GM23338 (cell line): ENCODE measurements at places on chromosomes 2 and 18.

- no peak for DNase-seq
Measured at GRCh38 chr2:75375646-75376582, 176.6 kb upstream of the TACR1 start.

DNA sequence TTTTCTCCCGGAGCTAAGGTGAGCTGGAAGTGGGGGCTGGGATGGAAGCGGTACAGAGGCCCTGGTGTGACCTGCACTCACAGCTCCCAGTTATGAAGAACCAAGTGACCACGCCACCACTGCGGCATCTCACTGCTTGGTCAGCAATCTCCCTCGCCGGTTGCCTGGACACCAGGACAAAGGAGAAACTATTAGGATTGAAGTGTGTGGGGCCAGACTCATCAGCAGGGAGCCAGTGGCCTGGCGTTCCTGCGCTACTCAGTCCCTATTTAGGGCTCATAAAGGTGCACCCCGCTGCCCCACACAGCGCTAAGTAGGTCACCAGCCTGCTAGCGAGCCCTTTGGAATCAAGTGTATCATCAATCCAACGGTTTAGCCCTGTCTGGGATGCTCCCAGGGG lies 82.9 kb downstream of the ZCCHC2 start:
- no peak for DNase-seq

DNA sequence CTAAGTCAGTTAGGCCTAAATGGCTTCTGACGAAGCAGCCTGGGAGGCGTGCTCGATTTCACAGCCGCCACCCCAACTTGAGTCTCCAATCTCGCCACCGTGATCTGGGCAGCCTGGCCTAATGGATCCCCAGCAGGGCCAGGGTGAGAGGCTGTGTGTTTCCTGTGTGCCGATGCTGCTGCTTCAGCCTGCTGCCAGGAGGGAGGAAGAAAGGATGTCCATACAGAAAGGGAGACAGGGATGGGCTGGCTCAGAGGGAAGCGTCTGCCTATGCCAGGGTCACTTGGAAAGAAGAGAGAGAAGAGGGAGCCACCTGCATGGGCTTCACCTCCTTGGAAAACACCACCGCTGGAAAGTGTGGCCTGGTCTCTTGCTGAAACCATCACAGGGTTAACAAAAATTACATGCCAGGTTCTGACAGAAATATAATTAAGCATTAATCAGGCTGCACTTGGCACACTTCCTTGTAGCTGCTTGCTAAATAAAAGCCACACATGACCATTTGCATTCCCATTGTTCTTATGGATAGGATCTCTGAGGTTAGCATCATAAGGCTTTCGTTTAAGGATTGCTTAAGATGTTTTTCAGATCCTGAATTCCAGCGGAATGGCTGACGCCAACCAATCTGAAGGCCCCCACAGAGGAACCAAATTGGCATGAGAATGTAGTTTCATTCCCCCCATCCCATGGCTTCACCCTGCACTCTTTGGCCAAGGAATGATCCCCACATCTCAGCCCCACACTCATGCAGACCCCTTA lies 108.8 kb upstream of the SLC1A4 start:
- DNase-seq, result peak; percentile 60

GRCh38 chr2:20484034-20484617 lies 37.3 kb downstream of the RHOB start:
- no peak for DNase-seq

GRCh38 chr2:68125821-68126220 lies 31.9 kb upstream of the PNO1 start:
- no peak for DNase-seq

DNA sequence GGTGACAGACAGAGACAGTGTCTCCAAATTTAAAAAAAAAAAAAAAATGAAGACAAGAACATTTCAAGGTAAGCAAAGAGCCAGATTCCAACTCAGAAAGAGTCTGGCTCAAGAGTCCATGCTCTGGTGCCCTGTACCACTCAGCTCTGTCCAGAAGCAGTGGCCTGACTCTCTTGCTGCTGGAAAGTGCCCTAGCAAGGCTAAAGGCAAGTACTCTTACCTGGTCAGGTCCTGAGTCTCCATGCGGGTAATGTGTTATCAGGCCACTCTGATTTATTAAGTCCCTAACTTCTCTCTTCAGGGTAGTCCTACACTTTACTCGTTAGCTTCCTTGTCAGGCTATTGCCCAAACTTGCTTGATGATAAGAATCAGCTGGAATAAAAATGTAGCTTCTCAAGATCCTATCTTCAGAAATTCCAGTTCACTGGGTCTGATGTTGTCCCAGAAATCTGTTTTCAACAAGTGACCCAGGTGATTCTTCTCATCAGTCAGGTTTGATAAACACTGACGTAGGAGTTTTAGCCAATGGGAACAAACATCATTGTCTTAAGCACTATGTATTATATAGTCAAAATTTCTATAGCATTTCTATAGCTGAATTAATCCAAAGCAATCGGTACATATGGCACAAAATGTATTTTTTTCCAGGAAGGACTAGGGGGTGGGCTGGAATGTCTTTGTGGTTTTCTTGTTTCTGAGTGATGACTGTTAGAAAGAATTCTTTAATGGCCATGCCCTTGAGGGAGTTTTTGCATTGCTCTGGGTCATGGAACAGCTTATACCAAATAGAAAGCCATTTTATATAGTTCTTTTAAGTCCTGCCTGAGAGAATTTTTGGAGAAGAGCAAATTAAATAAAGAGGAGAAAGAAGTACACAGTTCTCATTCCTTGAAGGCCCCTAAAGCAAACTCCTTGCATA lies 139.9 kb upstream of the DNMT3A start:
- no peak for DNase-seq

DNA sequence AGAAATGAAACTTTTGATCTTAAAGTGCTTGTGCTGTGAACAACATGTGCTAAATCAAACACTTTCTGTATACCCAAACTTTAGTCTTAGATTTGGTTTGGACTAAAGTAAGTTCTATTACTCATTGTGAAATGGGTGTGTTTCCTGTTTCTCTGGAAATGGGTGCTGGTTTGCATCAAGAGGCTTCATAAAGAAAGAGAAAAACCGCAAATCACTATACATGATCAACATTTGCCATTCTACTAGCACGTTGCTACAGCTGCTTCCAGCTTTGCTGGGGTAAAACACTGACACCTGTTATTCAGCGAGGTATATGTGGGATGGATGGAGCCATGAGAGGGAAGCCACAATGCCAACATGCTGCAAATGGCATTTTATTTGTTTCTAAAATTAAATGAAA lies 547.0 kb upstream of the ACVR2A start:
- DNase-seq, result no peak

DNA sequence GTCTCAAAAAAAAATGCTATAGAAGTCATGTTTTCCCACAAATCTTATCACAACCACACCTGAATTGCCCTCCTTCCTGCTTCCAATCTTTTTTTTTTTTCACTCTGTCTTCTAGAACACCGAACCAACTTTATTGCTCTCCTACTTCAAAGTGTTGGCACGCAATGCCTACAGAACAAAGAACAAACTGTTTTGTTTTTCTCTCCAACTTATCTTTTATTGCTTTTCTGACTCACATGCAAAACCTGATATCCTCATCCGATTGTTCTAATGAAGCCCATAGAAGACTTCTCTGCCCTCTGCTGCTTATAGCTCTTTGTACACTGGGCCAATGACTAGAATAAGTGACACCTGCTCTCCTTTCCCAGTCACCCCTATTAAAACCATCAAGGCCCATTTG lies 602.8 kb downstream of the EPHA4 start:
- DNase-seq, result no peak

- DNase-seq, result peak; percentile 96
Measured at GRCh38 chr2:63841254-63842022, at the start of gene UGP2. Gene UGP2, plus strand, starts transcription at chr2:63841896. Its CDS starts 290 bp downstream, at chr2:63842186.

DNA sequence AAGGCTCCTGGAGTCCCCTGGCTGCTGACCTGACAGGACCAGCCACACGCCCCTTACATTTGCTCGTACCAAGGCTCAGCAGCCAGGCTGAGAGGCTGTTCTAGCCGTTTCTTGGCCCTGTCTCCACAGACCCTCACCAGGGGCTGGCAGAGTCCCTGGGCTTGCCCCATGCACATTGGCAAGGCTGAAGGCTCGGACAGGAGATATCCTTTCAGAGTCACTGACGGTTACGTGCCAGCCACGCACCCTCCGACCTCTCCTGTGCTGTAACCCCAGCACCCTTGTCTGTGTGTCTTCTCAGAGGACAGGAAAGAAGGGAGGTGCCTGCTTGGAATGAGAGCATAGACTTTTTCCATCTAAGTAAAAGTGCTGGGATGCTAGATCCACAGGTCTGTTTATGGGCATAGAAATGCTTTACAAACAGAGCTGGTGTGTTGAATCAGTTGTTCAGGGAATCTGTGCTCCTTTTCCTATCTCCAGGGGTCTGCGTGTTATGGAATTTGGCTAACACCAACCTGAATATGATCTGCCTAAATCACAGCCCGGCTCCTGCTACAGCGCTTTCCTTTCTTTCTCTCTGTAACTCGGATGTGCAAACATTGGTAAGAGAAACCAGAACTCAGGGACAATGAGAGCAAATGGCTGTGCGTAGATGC lies 41.0 kb downstream of the COPS8 start:
- DNase-seq, result no peak

- DNase-seq, result no peak
Measured at GRCh38 chr18:70015127-70015526, 67.5 kb upstream of the CD226 start.

GRCh38 chr2:150076281-150076680 lies 411.2 kb downstream of the RND3 start:
- DNase-seq, result no peak

DNA sequence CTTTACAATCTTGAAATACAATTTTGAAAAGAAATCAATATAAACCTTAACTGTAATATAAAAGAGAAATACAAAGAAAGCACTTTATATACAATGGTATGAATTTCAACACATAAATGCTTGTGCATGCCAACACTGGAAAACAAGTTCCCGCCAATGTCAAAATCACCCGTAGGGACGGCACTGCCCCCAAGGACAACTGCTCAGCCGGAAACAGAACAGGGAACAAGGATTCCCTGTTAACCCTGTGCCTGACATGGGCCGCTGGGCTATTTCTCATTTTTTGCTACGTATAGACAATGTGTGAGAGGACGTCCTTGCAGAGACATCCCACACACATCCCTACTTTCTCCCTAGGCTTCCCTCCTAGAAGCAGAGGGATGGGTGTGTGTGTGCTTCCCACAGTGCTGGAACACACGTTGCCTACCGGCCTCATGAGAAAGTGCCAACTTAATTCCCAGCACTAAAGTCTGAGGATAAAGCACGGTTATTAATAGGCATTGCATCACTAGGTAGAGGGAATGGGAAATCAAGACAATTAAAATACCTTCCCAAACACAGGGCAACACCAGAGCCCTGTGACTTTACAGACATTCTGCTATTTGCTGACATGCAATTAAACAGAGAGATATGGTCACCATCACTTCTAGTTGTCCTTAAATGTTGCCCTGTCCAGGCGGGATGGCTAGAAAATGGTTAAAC lies 14.4 kb downstream of the AFG3L2 start:
- DNase-seq, result no peak

GRCh38 chr18:48693625-48694262 lies 154.9 kb downstream of the CTIF start:
- DNase-seq, result no peak

DNA sequence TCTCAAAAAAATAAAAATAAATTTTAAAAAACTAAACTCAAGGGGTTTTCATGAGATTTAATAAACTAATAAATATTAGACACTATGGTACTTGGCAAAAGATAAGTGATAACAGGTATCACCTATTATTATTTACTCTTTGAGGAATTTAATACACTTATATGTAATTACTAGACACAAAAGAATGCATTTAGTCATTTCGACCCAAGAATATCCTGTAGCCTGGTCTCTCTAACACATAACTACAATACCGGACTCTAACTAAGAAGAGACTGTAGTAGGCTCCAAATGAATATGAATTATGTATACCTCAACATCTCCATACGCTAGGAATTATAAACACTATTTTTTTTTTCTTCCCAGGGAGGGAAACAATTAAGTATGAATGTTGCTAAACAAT lies 850.7 kb downstream of the CPS1 start:
- DNase-seq, result no peak

GRCh38 chr2:120221616-120222015 lies 1.6 kb downstream of the TMEM185B start:
- no peak for DNase-seq

- no peak for DNase-seq
Measured at GRCh38 chr2:86305195-86305914, 32.1 kb downstream of the REEP1 start.

DNA sequence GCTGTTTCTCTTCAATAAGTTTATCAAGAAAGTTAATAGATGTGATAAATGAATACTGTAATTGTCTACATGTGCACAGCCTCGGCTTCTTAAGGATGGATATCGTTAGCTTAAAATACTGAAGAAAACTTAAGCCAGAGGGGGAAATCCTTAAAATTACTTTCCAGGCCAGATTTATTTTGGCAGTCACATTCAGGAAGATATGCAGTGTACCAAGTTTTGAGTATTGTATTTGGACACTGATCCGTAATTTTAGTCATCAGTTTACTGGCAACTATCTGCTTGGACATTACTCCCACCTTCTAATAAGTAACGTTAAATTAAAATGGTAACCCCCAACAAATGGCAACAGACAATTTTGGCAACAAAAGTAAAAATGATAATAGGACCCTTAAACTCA lies 770.0 kb upstream of the ZEB2 start:
- no peak for DNase-seq

- DNase-seq, result no peak
Measured at GRCh38 chr2:32752952-32753351, 125.1 kb downstream of the TTC27 start.

DNA sequence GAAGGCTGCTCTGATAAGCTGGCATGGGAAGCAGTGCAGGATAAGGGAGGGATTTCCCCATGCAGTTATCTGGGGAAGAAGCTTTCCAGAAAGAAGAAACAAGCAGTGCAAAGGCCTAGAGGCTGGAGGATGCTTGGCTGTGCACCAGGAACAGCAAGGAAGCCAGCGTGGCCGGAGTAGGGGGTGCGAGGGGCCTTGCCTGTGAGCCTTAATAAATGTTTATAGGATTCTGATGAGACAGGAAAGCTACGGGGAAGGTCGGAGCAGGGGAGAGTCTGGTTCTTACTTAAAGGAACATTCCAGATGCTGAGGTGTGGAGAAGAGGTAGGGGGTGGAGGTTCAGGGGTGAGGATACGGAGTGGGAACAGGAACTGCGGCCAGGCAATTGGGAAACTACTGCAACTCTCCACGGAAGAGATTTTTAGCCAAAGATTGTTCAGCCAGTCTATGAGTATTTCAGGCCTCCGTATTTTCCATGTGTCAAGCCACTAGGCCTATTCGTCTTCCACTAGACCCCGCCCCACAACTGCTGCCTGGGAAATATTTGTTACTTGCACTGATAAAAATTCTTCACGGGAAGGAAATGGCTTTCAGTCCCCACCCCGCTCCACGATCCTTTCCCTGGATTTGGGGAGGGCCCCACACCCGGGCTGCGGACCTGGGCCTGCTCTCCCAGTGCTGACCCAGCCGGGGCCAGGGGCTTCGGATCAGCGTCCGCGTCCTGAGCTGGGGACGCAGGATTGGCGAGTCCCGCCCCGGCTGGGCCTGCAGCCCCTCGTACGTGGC lies 516 bp downstream of the EIF2AK2 start:
- peak; percentile 29 for DNase-seq

DNA sequence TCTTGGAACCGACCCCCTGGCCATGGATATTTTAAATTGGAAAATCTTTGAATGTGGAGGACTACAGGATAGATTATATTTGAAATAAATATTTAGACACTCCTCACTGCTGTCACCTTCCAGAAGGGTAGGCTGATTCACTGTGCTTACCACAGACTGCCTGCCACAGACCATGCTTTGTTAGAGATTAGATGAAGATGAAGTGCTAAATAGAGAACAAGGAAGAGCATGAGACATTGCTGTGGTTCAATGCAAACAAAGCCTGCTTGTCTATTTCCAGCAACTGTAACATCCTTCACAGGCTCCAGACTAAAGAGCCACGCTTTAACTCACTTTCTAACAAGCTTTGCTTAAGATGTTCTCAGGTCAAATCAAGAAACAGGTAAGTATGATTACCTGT lies 81.0 kb upstream of the TMEM17 start:
- DNase-seq, result no peak
